ENCODE measurements at places on chromosomes 6 and 20.

GRCh38 chr6:113833537-113833936 lies 23.6 kb upstream of the MARCKS start:
- H3K4me3 ChIP-seq = no peak overlapping the region
- no peaks in the 10 kb centered on the region for H3K27me3 ChIP-seq
- H3K27ac ChIP-seq = no peak overlapping the region

GRCh38 chr6:147285087-147285855 lies 81.1 kb downstream of the STXBP5 start:
- H3K4me1 ChIP-seq = peaks cover 6% of the 10 kb centered on the region
- peaks cover 8% of the 10 kb centered on the region for H3K36me3 ChIP-seq

DNA sequence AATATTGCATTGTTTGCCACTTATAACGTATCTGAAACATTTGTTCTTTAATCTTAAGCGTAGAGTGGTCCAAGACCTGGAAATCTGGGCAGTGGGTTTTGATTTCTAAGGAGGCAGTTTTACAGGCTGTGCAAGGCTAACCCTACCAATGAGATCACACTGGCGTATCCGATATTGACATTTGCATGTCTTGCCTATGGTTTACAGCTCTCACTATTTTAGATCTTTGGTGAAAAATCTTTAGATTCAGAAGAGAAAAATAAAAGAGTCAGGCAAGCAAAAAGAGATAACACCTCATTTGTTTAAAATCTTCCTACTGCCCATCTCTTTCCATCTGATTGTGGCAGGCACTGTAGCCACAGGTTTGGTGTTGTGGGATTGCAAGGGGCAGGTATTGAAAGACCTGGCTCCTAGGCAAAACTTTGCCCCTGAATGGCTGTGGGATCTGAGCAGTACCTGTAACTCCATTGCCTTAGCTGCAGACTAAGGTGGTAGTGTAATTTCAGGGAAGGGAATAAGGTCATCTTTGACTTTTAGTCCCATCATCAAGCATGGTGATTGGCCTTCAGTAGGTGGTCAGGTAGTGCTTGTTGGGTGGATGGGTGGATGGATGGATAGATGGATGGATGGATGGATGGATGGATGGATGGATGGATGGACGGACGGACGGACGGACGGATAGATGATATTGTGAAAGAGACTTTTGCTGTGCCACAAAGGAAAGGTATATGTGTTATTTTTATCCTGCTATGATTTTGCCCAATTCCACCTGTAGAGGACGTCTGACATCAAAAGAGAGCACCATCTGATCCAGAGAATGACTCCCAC lies 1.9 kb downstream of the TNFAIP3 start:
- H3K4me3 ChIP-seq = peak overlapping the region; percentile 95
- H3K27ac ChIP-seq = no peak overlapping the region
- H3K27me3 ChIP-seq = peaks cover 10% of the 10 kb centered on the region
- H3K4me1 ChIP-seq = peaks cover 66% of the 10 kb centered on the region

- H3K4me3 ChIP-seq = no peak overlapping the region
- H3K27me3 ChIP-seq = peaks cover 4% of the 10 kb centered on the region
- no peaks in the 10 kb centered on the region for H3K36me3 ChIP-seq
- no peak overlapping the region for H3K27ac ChIP-seq
- no peaks in the 10 kb centered on the region for H3K4me1 ChIP-seq
Measured at GRCh38 chr6:37801605-37801940, 18.0 kb upstream of the ZFAND3 start.

- no peak for DNase-seq
- no peak overlapping the region for H3K4me3 ChIP-seq
- no peak overlapping the region for H3K27ac ChIP-seq
Measured at GRCh38 chr6:145783796-145784195, 30.8 kb downstream of the FBXO30 start.

DNA sequence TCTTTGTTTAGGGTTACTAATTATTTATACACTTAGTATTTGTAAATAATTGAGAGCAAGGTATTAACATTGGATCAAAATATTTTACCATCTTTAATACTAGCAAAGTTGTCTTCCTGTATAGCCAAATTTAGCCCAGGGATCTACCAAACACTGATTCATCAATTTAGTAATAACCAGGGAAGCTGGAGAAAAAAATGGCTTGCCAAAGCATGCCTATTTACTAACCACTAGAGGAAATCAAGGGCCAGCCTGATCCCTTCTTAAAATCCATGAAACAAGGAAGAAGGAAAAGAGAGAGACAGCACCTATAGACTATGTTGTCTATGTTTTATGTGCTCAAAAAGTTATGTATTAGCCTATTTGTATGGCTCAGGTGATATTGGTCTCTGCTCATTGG lies 450.3 kb upstream of the GJE1 start:
- no peak overlapping the region for H3K27ac ChIP-seq
- no peaks in the 10 kb centered on the region for H3K27me3 ChIP-seq
- no peaks in the 10 kb centered on the region for H3K36me3 ChIP-seq
- H3K4me3 ChIP-seq = no peak overlapping the region

DNA sequence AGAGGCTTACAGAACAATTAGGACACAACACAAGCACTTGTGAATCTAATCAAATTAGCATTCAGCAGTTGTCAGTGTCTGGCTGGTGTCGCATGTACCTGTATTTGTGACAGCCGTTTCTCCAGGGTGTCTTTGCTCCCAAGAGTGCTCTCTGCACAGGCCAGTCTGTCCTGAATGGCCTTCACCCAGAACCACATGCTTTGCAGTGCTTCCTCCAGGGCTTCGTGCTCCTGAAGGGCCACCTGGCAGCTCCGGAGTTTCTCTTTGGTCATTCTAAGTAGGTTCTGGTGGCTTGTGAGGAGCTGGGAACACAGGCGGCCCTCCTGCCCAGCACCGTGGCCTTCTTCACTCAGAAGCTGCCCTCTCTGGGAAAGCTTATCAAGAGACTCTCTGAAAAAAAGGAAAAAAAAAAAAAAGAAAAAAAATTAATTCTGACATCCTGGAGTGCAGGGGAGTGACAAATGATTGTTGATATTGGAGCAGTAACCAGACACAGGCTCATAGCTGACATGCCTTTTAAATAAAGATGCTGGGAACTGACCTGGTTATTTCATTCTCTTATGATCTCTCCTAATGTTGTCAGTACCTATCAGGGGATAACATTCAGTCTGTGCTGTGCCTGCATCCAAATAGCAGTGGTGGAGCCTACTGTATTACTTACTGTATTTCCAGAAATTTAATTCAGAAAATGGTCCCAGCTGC lies 245.8 kb downstream of the SYNE1 start:
- H3K27me3 ChIP-seq = peaks cover 2% of the 10 kb centered on the region
- no peaks in the 10 kb centered on the region for H3K4me1 ChIP-seq
- H3K36me3 ChIP-seq = no peaks in the 10 kb centered on the region
- H3K4me3 ChIP-seq = no peak overlapping the region
- DNase-seq = no peak

DNA sequence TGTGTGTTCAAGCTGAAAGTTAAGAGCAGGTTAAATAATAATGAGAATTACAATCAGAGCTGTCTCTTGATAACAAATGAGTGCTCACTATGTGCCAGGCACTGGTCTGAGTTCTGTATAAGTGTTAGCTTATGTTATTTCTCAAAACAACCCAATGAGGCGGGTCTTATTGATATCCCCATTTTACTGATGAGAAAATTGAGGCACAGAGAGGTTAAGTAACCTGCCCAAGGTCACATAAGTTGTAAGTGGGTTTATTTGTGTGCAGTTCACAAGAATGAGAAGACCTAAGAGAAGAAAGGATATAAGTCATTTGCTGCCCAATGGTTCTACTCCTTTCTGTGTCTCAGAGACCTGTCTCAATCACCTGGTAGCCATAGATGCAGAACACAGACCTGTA lies 34.1 kb upstream of the ARMH2 start:
- no peak overlapping the region for H3K4me3 ChIP-seq
- no peak for DNase-seq
- no peaks in the 10 kb centered on the region for H3K4me1 ChIP-seq
- H3K27me3 ChIP-seq = no peaks in the 10 kb centered on the region
- no peak overlapping the region for H3K27ac ChIP-seq
- no peaks in the 10 kb centered on the region for H3K36me3 ChIP-seq

DNA sequence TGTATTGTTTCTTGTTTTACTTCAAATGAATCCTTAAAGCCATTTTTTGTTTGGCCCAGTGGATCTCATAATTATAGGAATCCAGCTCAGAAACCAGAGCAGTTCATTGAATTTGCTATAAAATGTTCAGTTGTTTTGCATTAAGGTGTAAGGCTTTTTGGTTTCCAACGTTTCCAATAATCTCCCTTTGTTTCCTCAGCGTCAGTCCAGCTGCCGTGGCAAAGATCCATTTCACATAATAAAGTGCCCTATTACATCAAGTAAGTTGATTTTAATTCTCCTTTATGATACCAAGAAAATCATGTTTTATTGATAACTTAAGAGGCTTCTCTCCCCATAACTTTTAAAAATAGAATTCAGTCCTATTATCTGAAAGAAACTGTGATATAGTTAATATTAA lies 472.6 kb downstream of the UTRN start:
- H3K4me3 ChIP-seq = no peak overlapping the region
- DNase-seq = no peak
- no peak overlapping the region for H3K27ac ChIP-seq
- H3K4me1 ChIP-seq = no peaks in the 10 kb centered on the region

DNA sequence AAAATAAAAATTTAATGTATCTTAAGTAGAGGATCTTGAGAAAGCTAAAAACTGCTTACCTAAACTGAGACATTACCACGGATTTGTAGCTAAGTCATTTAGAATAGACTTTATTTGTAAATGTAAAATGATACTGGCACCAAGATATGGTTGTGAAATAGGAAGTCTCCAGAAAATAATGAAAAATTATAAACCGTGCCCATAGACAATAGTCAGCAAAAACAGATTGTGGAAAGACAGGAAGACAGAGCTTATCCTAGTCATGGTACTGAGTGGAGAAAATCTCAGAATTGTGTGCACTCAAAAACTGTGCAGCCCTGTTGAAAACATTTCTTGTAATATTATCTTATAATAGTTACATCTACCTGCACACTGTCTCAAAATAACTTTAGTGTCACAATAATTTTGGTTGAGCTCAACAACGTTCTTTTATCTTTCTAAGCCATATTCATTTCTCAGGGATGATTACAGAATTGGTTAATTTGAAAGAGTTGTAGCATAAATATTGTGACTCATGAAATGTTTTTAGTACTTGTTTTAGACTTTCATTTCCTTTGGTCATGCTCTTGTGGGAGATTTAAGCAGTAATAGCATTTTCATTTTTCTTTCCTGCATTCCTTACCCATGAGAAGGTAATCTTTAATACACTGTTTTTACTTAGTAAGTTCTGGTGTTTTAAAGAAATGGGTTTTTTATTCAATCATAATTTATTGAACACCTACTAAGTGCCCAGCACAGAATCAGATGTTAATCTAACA lies 174.5 kb downstream of the SOX4 start:
- no peak for DNase-seq
- peaks cover 46% of the 10 kb centered on the region for H3K4me1 ChIP-seq
- no peak overlapping the region for H3K4me3 ChIP-seq
- peak overlapping the region; percentile 28 for H3K27ac ChIP-seq

DNA sequence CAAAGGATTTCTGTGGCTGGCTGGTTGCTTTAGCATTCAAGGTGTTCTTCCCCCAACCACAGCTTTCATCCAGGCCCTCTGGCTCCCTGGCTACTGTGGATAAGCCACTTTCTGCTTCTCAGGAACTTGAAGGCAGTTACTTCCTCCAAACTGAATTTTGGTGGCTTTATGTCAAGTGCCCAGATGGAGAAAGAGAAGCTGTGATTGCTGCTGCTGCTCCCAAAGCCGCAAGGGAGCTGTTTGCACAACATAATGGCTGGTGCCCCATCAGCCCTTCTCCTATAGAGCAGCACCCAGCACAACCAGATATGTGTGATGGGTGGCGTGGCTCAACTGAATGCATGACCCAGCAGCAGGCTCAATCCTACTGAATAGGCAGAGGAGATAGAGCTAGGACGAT lies 465.2 kb downstream of the MAFB start:
- H3K4me1 ChIP-seq = no peaks in the 10 kb centered on the region
- no peak for DNase-seq
- no peaks in the 10 kb centered on the region for H3K36me3 ChIP-seq
- H3K27ac ChIP-seq = no peak overlapping the region
- H3K27me3 ChIP-seq = no peaks in the 10 kb centered on the region
- no peak overlapping the region for H3K4me3 ChIP-seq

DNA sequence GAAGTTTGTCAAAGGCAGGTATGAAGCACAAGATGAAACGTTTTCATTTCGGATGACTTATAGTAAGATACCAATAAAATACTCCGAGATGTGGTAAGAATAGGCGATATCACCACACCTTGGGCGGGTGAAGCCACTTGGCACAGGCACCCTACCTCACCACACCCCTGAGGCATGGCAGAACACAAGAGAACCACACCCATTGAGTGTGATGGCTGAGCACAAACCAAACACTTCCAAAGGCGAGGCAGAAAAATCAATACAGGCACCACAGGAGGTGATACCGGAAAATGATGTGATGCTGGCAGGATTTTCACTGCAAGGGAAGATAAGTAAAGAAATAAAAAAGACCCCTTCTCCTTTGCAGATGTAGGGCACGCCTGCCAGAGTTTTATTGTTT lies 332.9 kb upstream of the PRDM1 start:
- H3K27me3 ChIP-seq = no peaks in the 10 kb centered on the region
- H3K36me3 ChIP-seq = peaks cover 3% of the 10 kb centered on the region
- H3K4me1 ChIP-seq = peaks cover 4% of the 10 kb centered on the region
- no peak overlapping the region for H3K27ac ChIP-seq
- DNase-seq = no peak

GRCh38 chr6:148590883-148591282 lies 155.9 kb upstream of the UST start:
- peaks cover 14% of the 10 kb centered on the region for H3K36me3 ChIP-seq
- no peak overlapping the region for H3K27ac ChIP-seq
- DNase-seq = no peak
- peaks cover 3% of the 10 kb centered on the region for H3K4me1 ChIP-seq
- H3K27me3 ChIP-seq = peaks cover 2% of the 10 kb centered on the region
- no peak overlapping the region for H3K4me3 ChIP-seq

- peaks cover 25% of the 10 kb centered on the region for H3K36me3 ChIP-seq
- peak overlapping the region; percentile 27 for H3K27ac ChIP-seq
- peaks cover 4% of the 10 kb centered on the region for H3K27me3 ChIP-seq
Measured at GRCh38 chr6:56693246-56693607, 50.5 kb upstream of the DST start.

DNA sequence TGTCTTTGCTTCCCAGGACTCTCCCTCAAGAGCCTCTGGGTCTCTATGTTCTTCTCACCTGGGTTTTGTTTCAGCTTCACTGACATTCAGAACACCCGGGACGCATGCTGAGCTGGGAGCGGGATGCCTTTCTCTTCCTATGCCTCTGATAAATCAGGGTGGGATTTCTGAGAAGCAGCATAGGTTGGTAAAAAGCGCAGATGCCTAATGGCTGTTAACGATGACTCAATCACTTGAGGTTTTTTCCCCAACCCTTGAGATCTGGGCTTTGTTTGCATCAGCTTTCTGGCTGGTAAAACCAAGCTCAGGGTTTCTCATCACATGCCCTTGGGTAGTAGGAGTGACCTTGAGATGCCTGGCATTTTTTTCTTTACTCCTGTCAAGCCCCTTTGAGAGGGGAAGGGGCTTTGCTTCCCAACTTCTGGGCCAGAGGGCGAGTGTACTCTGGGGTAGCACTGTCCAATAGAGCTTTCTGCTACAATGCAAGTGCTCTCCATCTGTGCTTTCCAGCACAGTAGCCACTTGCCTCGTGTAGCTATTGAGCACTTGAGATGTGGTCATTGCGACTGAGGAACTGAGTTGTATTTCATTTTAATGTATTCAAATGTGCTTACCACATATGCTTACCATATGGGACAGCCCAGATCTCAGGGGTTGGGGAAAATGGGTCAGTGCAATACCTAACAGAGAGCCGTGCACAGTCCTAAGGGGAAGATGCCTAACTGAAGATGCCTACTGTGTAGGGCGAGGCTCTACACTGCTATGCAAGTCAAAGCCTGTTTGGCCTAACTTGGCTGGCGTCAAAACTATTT lies 69.1 kb downstream of the PPP1R14C start:
- no peak overlapping the region for H3K4me3 ChIP-seq
- H3K27me3 ChIP-seq = peaks cover 3% of the 10 kb centered on the region
- H3K4me1 ChIP-seq = no peaks in the 10 kb centered on the region
- DNase-seq = no peak
- no peak overlapping the region for H3K27ac ChIP-seq
- H3K36me3 ChIP-seq = no peaks in the 10 kb centered on the region
